Spinal cord (tissue), 10 donors: ENCODE measurements at places on chromosomes 2 and 18. TPM values are rescaled to one million over a fixed set of nuclear protein-coding genes. Genes with fewer than 3 reads are reported as not detected.

Gene CD28
- polyA plus RNA-seq = 0.78 TPM

Gene BMP10
- not detected for polyA plus RNA-seq

Gene SLC11A1
- 1.5 TPM for polyA plus RNA-seq

Gene SCN2A
- 58.6 TPM for polyA plus RNA-seq

Gene IL1B
- 1.7 TPM for polyA plus RNA-seq

Gene PPP4R1
- 88.4 TPM for polyA plus RNA-seq

Gene EMILIN1
- polyA plus RNA-seq = 16.2 TPM

Gene DYSF
- polyA plus RNA-seq = 6.8 TPM

Gene ZNF385B
- 8.6 TPM for polyA plus RNA-seq

Gene SLC16A14
- 35.8 TPM for polyA plus RNA-seq

Gene CDCA7
- 14.0 TPM for polyA plus RNA-seq

Gene ANO7
- 3.1 TPM for polyA plus RNA-seq

Gene GTF2A1L
- 2.0 TPM for polyA plus RNA-seq

Gene ANKRD36C
- polyA plus RNA-seq = 25.5 TPM

Gene SCTR
- 1.8 TPM for polyA plus RNA-seq

Gene HOXD4
- 15.7 TPM for polyA plus RNA-seq

Gene RGPD3
- 0.20 TPM for polyA plus RNA-seq

Gene TACR1
- polyA plus RNA-seq = 6.2 TPM

Gene ZEB2
- 208 TPM for polyA plus RNA-seq
